RWPE2 (cell line): ENCODE measurements at places on chromosomes 3 and 15.

- H3K27me3 ChIP-seq = no peaks in the 10 kb centered on the region
- H3K36me3 ChIP-seq = no peaks in the 10 kb centered on the region
These were observed 349.3 kb downstream of the MFSD1 start for GRCh38 chr3:159151130-159151529.

- no peak for DNase-seq
- H3K4me1 ChIP-seq = peaks cover 32% of the 10 kb centered on the region
- no peaks in the 10 kb centered on the region for H3K36me3 ChIP-seq
These were observed 93.7 kb downstream of the ABI3BP start for GRCh38 chr3:100899440-100900091.

DNA sequence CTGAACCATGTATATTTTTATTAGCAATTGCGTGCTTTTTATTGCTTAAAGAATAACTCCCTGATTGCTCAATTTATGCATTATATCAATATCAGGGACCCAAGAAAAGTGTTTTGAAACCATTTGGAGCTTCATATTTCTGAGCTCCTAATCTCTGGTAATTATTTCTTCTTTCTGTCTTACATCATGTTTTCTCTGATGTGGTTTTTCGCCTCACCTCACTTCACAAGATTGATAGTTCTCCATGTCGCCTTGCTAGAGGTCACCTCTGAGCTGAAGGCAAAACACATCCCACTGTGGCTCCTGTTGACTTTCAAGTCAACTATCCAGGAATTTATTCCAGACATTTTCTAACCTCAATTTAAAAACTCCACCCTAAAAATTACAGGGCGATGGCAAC lies 837.4 kb downstream of the CADM2 start:
- no peak for DNase-seq
- H3K27me3 ChIP-seq = peaks cover 2% of the 10 kb centered on the region
- H3K4me1 ChIP-seq = no peaks in the 10 kb centered on the region

DNA sequence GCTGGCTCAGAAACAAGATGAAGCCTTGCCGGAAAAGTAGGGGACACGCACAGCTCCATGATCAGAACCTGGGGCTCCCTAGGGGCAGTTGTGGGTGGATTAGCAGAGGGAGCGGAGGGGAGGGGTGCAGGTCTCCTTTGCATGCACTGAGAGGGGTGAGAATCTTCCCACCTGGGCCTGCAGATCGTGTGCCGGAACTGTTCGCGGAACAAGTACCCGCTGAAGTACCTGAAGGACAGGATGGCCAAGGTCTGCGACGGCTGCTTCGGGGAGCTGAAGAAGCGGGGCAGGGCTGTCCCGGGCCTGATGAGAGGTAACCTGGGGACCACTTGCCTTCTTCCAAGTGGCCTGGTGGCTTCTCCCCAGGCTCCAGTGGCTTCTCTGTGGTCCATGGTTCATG lies 24.5 kb upstream of the NR2C2 start:
- H3K4me3 ChIP-seq = no peak overlapping the region
- peaks cover 1% of the 10 kb centered on the region for H3K27me3 ChIP-seq
- no peak overlapping the region for H3K27ac ChIP-seq
- no peak for DNase-seq

GRCh38 chr15:92657486-92657885 lies 1.9 kb upstream of the FAM174B start:
- no peak overlapping the region for H3K4me3 ChIP-seq
- peaks cover 70% of the 10 kb centered on the region for H3K27me3 ChIP-seq
- no peaks in the 10 kb centered on the region for H3K4me1 ChIP-seq
- H3K27ac ChIP-seq = no peak overlapping the region
- no peaks in the 10 kb centered on the region for H3K36me3 ChIP-seq
